ENCODE measurements at places on chromosomes 5 and 9.

DNA sequence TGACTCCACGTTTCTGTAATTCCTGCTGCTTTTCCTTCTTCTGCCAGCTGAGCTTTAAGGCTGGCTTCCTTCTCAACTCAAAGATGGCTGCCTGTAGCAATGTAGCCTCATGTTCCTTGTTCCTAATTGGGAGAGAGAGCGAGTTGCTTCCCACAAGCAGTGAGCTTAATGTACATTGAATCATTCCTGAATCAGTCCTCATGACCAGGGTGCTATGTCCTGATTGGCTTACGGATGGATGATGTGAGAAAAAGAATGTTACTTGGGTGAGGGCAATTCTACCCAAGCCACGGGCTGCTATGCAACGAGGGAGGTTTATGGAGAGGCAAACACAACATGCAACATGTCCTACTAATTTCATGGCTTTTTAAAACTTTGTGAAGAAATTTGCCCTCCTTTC lies 356.2 kb downstream of the RASEF start:
- no peak for DNase-seq

GRCh38 chr5:64834611-64835010 lies 65.9 kb downstream of the CWC27 start:
- DNase-seq = no peak

GRCh38 chr5:1536871-1537602 lies 13.3 kb upstream of the LPCAT1 start:
- no peak for DNase-seq

DNA sequence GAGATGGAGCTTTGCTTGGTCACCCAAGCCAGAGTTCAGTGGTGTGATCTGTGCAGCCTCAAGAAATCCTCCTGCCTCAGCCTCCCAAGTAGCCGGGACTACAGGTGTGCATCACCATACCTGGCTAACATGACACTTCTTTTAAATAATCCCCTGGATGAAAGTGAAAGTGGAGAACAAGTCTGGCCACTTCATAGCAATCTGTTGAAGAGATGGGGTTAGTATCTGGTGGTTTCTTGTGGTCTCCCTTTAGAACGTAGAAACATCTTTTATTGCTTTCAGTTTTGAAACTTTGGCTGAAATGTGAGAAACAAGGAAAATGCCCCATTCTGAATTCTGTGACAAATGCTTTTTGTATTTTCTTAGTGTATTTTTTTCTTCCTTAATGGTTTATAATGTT lies 452.5 kb upstream of the RIOK2 start:
- no peak for DNase-seq

- no peak for DNase-seq
These were observed 85.3 kb downstream of the KCNT1 start for GRCh38 chr9:135787317-135787716.

GRCh38 chr5:168771678-168772077 lies 192.5 kb upstream of the PANK3 start:
- no peak for DNase-seq

DNA sequence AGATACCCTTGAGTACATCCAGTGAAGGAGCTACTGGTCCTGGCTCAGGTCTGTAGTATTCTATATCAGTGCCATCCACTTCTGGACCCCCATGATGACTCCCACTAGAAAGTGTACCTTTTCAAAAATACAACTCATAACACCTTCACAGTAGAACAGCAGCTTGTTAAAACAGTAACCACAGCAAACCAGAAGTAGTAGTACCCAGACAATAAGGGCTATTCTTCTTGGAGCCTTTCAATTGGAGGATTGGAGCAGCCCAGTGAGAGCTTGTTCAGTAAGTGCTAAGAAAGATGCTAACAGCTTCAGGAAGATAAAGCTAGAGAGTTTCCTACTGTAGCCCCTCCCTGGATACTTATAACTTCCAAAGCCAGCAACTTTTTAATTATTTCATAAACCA lies 10.1 kb downstream of the ARL14EPL start:
- no peak for DNase-seq

- no peak for DNase-seq
These were observed 1.2 kb upstream of the NELFB start for GRCh38 chr9:137253717-137254623.

- no peak for DNase-seq
These were observed 24.2 kb downstream of the DAP start for GRCh38 chr5:10736808-10737207.

- DNase-seq = no peak
These were observed 735.2 kb downstream of the TLR4 start for GRCh38 chr9:118439441-118439840.

- peak; percentile 26 for DNase-seq
These were observed 176.3 kb upstream of the PTGER4 start for GRCh38 chr5:40503439-40503838.

DNA sequence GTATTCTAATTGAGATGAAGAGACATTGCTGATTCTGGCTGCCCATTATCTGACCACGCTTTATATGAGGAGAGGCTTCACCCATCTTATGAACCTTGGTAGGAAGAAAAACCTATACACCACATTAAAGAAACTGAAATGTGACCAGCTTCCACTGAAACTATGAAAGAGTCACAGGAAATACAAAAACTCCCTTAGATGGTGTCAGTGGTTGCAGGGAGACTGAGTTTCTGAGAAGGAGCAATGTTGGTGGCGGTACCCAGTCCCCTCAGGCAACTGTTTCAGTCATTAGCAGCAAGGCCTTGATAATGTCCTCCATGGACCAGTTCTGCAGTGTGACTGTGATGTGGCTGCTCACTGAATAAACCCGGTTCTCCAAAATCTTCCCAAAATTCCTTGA lies 110.5 kb upstream of the FTMT start:
- DNase-seq = no peak

DNA sequence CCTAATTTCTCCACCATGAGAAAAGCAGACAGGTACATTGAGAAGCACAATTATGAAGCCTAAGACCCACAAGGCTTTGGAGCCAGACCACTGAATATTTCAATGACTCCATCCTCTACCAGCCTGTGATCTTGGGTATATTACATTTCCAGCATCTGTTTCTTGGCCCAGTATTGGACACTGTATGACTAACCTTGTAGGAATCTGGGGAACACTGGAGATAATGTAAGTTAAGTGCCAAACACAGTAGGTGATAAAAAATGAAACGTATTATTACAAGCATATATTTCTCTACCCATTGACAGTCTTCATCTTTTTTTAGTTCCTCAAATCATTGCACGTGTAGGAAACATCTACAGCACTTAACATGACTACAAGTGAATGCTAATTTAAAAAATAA lies 28.6 kb upstream of the FEM1C start:
- no peak for DNase-seq

DNA sequence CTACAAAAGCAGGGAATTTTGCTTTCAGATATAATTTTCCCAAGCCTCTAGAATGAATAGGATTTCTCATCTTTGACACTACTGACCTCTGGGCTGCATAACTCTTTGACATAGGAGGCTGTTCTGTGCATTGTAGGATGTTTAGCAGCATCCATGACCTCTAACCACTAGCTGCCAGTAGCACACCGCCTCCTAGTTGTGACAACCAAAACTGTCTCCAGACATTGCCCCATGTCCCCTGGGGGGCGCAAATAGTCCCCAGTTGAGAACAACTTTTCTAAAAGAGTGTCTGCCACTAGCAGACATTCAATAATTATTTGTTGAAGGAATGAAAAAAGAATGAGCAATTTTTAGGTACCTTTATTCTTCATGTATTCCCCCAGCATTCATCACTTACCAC lies 51.8 kb downstream of the POU4F3 start:
- DNase-seq = no peak

DNA sequence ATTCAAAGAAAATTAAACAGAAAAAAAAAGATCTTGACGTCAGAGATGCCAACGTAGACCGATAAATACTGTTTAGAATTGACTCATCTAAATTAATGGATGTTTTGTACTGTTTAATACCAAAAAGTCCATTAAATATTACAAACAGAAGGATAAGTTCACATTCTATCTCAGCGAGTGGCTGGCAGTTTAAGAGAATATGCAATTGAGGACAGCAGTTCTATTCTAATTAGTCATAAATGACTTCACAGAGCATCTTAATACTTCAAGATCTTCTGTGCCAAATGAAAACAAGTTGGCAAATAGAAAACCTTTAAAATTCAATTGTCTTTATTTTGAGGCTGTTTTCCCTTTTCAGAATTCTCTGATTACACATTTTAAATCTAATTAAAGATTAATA lies 326.6 kb upstream of the NREP start:
- DNase-seq = no peak

- no peak for DNase-seq
These were observed 178.5 kb downstream of the C9orf152 start for GRCh38 chr9:110029429-110029955.

DNA sequence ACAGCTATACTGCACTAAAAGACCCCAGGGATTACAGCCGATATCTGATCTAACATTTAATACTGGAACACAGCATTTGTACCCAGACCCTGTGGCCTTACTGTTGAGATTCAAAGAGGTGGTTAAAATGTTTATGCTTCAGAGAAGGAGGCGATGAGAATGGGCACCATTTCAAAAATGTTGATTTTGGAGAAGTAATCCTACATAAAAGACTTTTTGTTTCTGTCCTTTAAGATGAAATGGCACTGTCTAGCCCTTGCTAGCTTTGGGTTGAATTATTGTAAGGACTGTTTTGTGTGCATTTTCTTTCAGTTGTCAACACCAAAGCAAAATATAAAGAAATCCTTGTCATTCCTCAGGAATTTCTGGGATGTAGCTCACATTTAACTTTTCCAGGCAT lies 288.5 kb upstream of the ANKH start:
- DNase-seq = no peak

GRCh38 chr5:111747337-111747736 lies 9.7 kb downstream of the NREP start:
- no peak for DNase-seq

DNA sequence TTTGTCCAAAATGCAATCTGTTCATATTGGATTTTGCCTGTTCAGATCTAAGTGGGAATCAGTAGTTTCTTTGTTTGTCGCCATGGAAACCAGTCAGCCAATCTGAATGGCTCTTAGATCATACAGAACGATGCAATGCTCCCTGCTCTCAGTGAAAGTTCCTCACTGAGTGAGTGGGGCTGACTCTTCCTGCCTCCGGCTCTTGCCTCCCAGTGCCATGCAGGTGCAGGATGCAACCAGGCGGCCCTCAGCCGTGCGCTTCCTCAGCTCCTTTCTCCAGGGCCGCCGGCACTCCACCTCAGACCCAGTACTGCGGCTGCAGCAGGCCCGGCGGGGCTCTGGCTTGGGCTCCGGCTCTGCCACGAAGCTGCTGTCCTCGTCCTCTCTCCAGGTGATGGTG lies at the start of gene PTPDC1:
Gene PTPDC1 (plus strand): TSS at position 151 of the 400 bp plus-strand sequence. CDS start 67 bp downstream, at position 218.
- DNase-seq = no peak

GRCh38 chr9:123390337-123391135 lies 34.5 kb downstream of the CRB2 start:
- no peak for DNase-seq

DNA sequence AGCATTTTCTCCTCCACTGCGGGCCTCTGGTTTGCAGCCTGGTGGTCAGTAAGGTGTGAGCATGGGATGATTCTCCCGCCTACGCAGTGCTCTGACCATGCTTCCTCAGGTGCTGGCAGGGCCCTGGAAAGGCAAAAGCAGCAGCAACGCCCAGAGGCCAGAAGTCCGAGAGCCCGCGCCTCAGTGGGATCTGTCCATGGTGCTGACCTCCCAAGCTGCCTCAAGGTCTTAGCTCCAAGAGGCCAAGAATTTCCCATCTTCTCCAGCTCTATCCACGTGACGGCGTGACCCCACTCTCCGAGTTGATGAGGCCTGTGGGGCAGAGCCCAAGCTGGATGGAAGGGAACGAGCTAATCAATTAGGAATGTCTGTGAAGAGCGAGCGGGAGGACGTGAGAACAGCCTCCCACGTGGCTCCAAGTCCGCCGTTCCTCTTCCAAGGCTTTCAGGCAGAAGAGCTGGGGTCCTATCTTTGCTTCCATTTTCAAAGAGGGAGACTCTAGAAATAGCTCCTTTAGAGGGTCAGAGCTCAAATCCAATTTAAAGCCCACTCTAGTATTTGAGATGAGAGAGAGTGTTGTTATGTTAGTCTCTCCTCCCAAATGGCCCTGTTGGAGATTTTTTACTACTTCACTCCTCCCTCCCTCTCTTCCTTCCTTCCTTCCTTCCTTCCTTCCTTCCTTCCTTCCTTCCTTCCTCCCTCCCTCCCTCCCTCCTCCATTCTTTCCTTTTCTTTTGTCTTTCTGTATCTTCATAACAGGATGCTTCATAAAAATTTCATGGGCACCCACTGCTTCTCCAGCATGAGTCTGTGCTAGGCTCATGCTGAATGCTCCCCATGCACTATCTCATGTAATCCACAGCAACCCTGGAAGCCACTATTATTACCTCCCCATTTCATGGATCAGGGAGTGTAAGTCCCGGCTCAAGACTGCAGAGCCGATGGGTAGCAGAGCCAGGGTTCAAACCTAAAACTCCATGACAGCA lies 69.3 kb downstream of the OLFM1 start:
- DNase-seq = peak; percentile 21

DNA sequence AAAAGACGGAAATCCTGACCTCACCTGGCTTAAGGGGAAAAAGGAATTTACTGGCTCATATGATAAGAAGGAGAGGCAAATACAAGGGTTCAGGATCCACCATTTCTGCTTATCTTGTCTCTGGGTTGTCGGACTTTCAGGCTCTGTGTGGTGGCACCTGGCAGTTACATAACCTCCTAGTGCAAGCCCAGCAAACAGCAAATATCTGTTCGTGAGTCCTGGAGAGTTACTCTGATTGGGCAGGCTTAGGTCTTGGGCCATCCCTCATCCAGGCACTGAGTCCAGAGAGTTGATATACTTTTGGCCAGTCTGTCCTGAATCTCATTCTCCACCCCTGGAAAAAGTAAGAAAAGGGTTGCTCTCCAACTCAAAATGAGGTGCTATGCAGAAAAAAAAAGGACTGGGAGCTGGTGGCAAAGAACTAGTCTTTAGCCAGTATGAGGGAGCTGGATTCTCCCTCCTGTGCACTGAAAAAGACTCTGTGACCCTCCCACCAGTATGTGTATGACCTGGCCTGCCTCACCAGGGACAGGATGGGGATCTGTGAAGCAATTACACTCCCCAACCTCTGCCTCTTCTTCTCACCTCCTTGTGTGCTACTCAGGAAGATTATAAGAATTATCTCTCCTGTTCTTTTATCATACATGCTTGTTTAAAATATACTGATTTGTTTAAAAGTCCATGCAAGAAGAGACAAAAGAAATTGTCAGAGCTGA lies 282.9 kb downstream of the ARHGAP26 start:
- DNase-seq = no peak
